ENCODE measurements at places on chromosomes 11 and 22.
A peak's percentile ranks its signal among the peaks of the same experiment; 100 is the strongest.

- DNase-seq = no peak
Observed at GRCh38 chr11:87634331-87634730, 540.9 kb downstream of the RAB38 start.

GRCh38 chr11:2424811-2425495 is 19.4 kb downstream of the TRPM5 start:
- no peak for DNase-seq

- DNase-seq = no peak
Observed at GRCh38 chr11:68674461-68674860, 9.9 kb upstream of the GAL start.

GRCh38 chr22:49535126-49535525 is 292.5 kb downstream of the BRD1 start:
- DNase-seq = no peak

- no peak for DNase-seq
Observed at GRCh38 chr22:19325296-19325948, 33.9 kb upstream of the CLTCL1 start.

DNA sequence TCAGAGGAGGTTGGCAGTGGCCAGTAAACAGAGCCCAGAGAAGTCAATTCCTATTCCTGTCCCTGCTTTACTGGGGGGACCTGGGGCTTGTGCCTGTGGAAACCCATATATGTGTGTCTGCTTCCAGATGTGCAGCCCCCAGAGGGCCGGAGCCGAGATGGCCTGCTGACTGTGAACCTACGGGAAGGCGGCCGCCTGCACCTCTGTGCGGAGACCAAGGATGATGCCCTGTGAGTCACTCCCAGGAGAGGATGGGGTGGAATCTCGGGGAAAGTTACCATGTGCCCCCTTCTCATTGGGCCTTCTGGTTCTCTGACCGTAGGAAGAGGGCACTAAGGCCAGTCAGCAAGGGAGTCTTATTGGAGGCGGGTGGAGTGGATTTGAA is 5.3 kb downstream of the PLEKHB1 start:
- DNase-seq = no peak

- DNase-seq = peak; percentile 18
Observed at GRCh38 chr22:35582861-35583670, 34.1 kb downstream of the MB start.

DNA sequence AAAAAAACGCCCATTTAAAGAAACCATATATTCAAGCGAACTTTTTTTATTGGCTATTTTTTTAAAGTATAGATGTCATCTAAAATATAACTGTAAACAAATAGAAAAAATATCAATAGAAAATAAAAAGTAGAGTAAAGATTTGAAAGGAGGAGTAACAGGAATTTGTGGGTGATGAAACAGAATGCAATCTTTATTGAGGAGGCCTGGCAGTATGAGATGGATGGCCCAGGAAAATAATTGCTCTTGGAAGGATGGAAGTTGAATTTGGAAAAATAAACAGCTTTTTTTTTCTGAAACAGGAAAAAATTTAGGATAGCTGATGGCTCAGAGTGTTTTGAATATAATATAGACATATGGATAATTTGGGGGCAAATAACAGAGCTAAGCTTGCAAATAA is 219.0 kb downstream of the CASP12 start:
- DNase-seq = no peak

DNA sequence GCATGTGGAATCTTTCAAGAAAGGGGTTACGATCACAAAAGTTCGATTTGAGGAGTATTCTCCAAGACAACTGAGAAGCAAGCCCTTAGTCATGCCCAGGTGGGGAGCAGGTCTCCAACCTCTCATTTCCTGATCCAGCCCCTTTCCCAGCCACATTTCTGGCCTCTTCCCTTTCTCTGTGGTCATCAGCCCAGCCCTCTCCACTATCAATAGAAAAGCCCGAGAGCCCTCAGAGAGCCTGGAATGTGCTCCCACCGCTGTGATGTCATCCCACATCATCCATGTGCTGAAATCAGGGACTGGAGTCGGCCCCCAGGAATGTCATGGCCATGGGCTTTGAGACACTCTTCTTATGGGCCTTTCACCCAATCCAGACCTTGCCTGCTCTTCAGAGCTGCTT is 62.6 kb downstream of the KCNJ1 start:
- DNase-seq = no peak

- peak; percentile 62 for DNase-seq
Observed at GRCh38 chr11:123430721-123431497, 840 bp downstream of the GRAMD1B start.

DNA sequence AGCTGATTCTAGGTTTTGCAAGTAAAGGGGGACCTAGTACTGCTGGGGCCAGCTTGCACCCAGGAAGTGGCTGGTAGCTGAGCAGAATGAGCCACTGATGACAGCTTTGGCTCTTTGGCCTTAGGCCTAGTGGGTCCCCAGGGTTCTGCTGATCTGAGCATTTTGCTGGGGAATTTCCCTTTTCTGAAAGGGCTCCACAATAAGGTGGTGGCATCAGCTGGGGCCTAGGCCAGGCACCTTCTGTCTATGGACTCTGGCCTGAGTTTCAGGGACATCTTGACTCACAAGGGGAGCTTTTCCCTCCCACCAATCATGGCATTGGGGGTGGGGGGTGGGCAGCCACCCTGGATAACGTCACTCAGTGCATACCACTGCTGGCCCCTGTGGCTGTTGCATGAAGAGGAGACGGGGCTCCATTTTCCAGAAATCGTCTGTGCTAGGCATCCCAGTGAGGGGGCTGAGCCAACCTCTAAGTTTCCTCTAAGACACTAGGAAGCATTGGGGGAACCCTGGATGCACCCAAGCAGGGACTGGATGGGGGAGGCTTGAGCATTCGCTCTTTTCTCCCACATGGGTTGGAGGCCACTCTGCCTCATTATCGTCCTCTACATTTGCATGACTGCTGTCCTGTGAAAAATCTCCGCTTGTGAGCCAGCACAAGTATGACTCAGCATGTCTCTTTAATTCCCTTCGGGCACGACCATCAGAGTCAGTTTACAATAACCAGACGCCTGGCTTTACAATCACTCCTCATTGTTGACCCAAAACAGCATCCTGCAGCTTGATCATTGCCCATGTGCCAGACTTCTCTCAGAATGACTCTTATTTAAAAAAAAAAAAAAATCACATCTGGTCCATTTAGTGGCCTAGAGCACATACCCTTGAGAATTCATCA is 145.0 kb upstream of the THY1 start:
- no peak for DNase-seq

DNA sequence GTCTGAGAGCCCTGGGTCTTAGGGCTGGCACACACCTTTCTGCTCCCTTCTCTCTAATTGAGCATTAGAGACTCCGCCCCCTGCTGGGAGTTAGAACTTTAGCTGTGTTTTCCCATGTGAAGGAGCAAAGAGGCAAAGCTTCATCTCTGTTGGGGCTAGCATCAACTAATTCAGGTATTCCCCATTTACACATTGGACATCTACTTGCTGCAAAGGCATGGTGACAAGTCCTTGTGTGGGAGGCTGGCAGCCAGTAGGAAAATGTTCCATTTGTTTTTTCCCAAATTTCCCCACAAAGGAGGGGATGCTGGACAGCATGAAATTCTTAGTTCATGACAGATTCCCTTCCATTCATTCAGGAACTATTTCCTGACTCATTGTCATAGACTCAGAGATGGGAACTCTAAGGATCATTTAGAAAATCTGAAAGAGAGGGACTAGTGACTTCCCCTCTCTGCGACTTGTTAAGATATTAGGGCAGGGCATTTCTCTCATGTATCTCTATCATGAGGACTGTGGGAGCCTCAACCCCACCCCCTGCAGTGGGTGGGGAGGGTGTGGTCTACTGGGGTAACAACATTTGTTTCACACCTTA is 3.6 kb downstream of the CD44 start:
- DNase-seq = peak; percentile 69

GRCh38 chr11:123416566-123416965 is 13.5 kb upstream of the GRAMD1B start:
- DNase-seq = no peak

GRCh38 chr11:47572715-47573255 is 6.0 kb downstream of the KBTBD4 start:
- no peak for DNase-seq

Data from CD8-positive, alpha-beta T cell (primary cell).